Esophagus squamous epithelium (tissue), 5 donors: ENCODE measurements at places on chromosomes 4 and X.

- no peak for DNase-seq
These were observed 3.3 kb upstream of the TAPT1 start for GRCh38 chr4:16229604-16230003.

GRCh38 chrX:68714856-68715255, 67.4 kb downstream of the STARD8 start:
- DNase-seq, result no peak

GRCh38 chr4:55510685-55511084, 36.0 kb downstream of the CLOCK start:
- no peak for DNase-seq

DNA sequence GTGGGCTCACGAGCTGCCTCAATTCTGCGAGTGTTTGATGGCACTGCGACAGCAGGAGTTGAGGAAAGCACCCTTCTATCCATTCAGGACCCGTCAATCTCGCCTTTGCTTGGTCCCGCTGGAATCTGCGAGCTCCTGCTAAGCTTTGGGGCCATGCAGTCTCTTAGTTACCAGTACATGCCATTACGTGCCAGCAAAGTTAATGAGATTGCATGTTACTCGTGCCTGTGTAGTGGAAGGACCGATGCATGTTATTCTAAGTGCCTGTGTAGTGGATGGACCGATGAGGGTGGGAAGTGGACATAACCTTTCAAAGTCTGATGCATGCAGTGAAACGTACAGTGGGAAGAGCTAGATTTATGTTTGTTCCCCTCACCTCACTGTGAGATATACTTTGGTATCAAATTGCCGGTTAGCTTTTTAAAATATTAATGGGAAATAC, 569 bp downstream of the RPS3A start:
- DNase-seq, result no peak
